COR-L47 (cell line): ENCODE measurements at places on chromosomes 7 and 10.

GRCh38 chr10:112374724-112375541, 1.0 kb downstream of the ACSL5 start:
- no peak for DNase-seq

DNA sequence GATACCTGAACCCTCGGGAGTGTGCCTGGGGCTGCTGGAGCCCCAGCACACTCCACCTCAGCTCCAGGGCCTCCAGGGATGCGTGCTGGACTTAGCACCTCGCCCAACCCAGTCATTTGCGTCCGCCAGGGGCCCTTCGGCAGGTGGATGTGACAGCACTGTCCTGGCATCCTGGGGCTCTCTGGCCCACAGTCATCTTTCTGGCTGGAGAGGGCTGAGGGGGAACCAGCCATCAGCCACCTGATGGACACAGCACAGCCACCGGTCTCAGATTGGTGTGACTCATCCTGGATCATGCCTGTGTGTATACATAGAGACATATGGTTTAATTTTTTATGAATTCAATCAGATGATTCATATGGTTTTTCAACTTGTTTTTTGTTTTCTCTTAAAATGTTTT, 11.1 kb downstream of the ZNF775 start:
- no peak for DNase-seq

DNA sequence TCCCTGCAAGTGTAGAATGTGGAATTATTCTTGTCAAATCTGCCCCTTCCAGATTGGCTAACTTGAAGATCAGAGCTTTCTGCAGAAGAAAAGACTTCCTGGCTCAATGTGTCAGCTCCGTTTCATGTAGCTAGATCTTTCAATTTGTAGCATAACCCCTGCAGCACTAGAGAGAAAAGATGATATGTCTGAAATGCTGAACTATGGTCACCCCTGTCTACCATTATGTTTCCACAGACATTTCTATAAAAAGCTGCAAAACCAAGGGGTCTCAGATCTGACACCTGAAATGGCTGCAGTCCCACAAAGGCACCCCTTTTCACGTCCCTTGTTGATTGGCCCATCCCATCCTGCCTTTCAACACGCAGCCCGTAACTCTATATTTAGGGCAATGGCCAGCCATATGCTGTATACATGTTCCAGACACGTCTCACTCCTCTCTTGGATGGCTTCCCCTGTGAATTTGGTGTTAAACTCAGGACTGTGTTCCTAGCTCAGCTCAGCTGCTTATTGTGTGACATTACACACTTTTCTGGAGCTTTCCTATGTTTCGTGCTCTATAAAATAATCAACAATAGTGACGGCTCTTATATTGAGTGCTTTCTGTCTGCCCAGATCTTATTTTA, 648.6 kb upstream of the CELF2 start:
- no peak for DNase-seq

GRCh38 chr7:107951896-107952295, 51.1 kb downstream of the LAMB1 start:
- DNase-seq = no peak

DNA sequence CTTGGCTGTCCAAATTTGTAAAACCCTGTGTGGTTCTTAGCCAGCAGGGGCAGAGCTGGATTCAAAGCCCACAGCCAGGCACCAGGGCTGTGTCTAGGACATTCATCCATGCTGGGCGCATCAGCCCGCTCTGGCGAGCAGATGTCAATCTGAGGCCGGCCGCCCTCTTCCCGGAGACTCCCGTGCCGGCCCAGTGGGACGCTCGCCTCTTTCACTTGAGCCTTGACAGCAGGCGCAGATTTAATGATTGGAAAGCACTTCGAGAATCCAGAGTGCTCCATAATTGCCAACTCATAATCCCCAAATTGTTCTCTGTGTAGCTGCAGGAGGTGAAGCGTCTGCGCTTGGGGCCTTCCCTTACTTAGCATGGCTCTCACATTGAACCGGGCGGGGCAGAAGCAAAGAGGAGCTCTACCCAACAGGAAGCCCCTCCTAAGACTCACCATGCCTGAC, 36.7 kb downstream of the SLIT1 start:
- no peak for DNase-seq

DNA sequence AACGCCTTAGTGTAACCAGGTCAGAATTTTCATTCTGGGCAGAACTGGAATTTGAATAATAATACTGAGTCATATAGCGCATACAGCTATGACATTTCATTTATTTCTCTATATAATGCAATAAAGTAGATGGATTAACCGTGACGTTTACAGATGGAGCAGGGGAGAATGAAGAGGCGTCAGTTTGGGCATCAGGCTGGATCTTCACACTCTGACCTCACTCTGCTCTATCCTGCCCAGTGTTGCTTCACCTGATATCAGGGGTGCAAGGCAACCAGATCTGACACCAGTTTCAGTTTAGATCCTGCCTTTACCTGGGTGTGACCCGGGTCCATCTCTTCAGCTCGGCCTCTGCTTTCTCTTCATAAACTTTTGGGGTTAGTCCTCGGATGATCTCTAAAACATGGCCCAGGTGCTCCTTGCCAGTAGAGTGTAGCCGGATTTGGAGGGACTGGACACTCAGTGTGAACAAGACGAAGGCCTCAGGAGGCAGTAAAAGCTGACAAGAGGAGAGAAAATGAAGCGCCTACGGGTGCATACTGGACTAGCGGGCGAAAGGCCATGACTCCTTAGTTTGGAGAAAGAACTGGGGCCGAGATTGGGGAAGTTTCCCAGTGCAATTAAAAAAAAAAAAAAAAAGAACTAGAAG, 1.4 kb upstream of the ZYX start:
- DNase-seq = no peak
